ELF-1 (cell line): ENCODE measurements at places on chromosomes 3 and 15.
A peak's percentile ranks its signal among the peaks of the same experiment; 100 is the strongest.

DNA sequence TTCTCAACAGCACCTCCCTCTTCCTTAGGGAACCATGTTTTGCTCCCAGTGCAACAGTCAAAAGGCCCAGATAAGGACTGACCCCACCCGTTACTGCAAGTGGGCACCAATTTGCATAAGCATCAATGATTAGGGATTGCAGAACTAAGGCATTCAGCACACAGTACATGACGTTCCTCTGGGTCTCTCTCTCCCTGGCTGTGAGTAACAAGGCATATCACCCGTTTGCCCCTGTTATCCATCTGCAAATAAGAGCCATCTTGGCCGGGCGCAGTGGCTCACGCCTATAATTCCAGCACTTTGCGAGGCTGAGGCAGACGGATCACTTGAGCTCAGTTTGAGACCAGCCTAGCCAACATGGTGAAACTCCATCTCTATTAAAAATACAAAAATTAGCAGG, 18.8 kb downstream of the MAGI1 start:
- no peak for DNase-seq

DNA sequence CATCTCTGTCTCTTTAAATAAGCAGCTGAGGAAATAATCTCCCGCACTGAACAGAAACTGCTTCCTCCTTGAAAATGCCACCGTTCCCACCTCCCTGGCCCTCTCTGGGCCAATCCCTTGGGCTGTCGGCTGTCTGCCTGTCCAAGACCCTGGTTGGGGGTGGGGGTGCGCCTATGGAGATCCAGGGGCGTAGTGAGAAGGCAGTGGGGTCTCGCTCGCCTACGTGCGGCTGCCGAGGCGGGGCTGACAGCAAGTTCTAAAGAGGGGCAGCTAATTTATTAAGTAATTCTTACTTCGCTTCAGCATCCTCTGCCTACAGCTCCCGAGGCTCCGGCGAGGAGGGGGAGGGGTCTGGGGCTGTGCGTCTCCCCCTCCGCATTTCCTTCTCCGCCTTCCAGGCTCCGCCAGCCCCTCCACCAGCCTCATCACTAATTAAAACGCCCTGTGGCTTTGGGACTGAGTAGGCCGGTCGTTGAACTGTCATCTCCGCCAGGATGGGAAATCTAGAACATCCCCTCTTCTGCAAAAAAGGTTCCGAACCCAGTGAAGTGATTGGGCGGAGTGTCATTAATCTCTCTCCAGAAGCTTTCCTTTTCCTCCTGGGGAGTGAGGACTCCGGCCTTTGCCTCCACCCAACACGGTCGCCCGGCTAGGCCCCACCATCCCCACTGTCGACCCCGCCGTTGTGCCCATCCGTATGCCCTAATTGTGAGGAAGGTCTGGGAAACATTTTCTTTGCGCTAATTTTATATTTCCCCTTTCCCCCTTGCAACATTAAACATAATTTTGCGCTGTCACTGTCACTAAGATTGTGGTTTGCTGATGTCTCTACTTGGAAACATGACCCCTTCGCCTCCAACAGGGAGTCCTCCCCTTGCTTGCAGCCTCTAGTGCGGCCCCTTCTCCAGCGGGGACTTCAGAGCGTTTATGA, 16.9 kb downstream of the NR2F2 start:
- peak; percentile 83 for DNase-seq

- no peak for DNase-seq
Measured at GRCh38 chr15:72541674-72542073, 67.5 kb downstream of the ARIH1 start.

DNA sequence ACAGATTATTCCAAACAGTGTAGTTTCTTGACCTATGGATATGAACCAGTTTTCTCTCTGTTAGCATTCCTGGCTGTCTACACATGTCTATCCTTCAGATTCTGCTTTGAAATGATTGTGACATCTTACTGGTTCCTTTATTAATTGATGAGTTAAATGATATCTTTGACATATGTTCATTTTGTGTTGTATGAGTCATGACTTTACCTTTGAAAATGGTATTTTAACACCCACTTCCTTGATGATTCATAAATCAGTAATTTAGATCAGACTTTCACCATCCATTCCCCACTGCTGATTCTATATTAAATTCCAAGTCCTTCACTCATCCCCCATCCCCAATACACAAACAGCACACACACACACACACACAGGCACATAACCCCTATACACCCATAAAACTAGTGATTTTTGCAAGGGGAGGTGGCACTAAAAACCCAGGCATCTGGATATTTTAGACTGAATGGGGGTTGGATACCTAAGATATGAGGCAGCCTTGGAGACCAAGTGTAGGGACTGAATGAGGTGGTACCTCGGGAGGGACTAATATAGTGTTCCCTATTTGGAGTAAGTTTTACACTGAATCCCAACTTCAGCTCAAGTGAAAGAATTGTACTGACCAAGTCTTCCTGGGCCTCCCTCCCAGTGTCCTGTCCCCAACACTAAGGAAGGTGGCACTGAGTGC, 9.7 kb downstream of the CCK start:
- DNase-seq: no peak
